Panc1 (cell line): ENCODE measurements at places on chromosomes 3 and 15.

DNA sequence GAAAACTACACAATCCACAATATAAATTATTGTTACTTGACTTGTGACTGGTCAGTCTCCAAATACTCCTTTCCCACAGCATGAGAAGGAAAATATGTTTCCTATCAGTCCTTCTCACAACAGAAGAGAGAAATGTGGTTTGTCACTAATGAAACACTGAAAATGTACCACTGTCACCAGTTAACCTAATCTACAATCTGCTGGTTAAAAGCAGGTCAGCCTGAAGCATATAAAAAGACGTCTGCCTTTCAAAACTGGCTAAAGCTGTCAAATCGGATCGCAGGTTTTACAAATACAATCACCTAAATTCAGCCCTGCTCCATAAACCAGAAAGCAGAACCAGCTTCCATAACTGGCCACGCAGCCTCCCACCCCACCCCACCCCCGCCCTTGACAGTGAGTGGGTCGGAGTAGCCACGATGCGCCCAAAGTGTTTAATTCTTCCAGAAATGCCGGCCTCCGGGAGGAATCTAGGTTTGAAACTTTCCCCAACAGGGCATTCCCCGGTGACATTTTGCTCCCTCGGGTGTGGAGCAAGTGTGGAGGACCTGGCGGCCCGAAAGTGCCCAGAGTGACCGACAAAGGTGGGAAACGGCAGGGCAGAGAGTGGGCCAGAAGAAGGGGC is 682 bp downstream of the ETFA start:
- DNase-seq: no peak

- DNase-seq: no peak
Measured at GRCh38 chr15:29086891-29087290, 182.7 kb downstream of the NSMCE3 start.

- DNase-seq: no peak
Measured at GRCh38 chr3:72368331-72368975, 479.8 kb downstream of the SHQ1 start.

GRCh38 chr3:194399166-194399565 is at the start of gene GP5:
GP5 (minus strand) TSS chr3:194399266; CDS start chr3:194398282, 984 bp downstream.
- DNase-seq: no peak
